ENCODE measurements at places on chromosomes 12 and 14.
A peak's percentile ranks its signal among the peaks of the same experiment; 100 is the strongest.

DNA sequence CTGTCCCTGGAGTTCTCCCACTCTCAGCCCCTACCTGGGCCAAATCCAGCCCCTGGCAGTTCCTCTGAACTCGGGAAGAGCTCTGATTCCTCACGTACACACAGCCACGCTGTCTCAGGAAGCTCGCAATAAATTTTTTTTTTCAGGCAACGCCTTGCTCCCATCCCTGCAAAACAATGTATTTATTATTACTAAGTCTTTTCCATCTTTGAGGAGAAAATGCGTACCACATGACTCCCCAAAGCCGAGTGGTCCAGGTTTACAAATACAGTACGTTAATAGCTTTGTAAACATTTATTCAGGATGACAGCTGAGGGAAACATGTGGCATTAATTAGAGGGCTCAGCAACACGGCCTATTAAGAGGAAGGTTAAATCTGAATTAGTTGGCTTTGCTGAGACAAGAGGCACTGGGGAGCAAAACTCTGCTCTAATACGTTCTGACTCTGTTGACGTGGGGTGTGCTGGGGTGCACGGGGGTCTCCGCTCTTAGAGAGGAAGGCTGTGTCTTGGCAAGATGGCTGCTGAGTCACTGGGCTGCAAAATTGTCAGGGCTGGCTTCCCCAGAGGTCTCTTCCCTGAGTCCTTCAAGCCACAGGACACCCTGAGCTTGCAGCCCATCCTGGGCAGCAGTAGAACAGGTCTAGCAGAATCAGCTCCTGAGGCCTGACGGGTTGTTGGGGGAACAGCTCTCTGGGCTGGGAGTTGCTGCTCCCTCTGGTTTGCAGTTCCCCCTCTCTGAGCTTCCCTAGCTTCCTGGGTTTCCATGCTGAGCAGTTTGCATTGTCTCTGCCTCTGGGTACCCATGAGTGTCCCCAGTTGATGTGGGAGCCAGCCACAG, 185.2 kb upstream of the TBX3 start:
- no peak for DNase-seq

GRCh38 chr12:110677206-110677911, 11.6 kb downstream of the HVCN1 start:
- DNase-seq, result no peak

DNA sequence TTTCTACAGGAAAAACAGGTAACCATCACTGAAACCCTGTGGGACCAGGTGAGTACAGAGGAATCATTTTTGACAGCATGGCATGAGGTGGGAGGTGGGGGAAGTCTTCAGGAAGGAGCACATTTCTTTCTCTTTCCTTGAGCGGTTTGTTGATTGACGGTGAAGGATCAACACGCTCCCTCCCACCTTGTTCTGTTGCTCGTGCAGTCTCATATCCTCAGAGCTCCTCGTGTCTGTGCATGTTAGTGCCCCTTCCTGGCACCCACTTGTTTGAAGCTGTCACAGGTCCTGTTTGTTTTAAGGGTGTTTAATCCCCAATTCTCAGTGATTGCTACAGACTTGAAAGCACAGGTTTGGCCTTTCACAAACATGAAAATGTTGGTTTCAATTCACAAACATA, 4.4 kb downstream of the C12orf54 start:
- no peak for DNase-seq

DNA sequence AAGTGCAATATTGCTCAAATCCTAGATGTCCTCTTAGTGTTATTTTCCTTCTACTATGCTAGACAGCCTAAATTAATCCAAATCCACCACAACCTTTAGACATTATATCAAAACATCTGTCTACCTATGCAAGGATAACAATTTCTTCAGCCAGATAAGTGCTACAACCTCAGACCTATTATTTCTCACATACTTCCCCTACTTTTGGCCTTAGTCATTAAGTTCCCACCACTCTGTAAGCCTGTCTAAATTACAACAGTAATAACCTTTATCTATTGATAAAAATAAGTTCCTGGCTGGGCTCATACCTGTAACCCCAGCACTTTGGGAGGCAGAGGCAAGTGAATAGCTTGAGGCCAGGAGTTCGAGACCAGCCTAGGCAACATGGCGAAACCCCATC, 74.0 kb downstream of the KIF21A start:
- DNase-seq, result no peak

DNA sequence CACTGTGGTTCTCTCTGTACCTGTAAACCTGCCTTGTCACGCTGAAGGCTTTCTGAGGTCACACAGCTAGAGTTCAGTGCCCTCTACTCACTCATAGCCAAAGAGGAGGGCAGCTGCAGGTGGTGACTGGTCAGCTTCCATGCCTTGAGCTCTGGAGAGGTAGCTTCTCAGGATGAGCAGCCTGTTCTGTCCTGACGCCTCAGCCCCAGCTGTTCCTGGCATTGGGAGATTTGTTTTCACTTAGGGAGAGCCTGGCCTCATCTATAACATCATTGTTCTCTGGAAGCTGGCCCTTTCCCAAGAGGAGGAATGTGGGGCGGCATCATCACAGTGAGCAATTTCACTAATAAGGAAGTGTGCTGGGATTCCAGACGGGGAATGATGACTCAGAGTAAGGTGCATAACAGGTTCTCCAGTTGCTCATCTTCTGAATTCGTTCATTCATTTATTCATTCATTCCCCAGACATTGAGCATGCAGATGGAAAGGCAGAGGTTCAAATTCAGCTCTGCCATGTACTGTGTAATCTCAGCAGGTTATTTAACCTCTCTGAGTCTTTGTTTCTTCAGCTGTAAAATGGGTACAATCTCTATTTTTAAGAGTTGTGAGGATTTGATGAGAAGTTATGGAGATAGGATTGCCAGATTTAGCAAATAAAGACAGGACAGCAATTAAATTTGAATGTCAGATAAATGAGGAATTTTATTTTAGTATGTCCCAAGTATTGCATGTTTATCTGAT, 255.8 kb upstream of the CRY1 start:
- DNase-seq, result no peak

- DNase-seq, result no peak
Measured at GRCh38 chr12:45732250-45732649, 2.7 kb downstream of the ARID2 start.

- DNase-seq, result no peak
Measured at GRCh38 chr12:121719926-121720414, 7.4 kb downstream of the TMEM120B start.

GRCh38 chr12:22396735-22397134, 62.2 kb upstream of the ST8SIA1 start:
- DNase-seq, result no peak

DNA sequence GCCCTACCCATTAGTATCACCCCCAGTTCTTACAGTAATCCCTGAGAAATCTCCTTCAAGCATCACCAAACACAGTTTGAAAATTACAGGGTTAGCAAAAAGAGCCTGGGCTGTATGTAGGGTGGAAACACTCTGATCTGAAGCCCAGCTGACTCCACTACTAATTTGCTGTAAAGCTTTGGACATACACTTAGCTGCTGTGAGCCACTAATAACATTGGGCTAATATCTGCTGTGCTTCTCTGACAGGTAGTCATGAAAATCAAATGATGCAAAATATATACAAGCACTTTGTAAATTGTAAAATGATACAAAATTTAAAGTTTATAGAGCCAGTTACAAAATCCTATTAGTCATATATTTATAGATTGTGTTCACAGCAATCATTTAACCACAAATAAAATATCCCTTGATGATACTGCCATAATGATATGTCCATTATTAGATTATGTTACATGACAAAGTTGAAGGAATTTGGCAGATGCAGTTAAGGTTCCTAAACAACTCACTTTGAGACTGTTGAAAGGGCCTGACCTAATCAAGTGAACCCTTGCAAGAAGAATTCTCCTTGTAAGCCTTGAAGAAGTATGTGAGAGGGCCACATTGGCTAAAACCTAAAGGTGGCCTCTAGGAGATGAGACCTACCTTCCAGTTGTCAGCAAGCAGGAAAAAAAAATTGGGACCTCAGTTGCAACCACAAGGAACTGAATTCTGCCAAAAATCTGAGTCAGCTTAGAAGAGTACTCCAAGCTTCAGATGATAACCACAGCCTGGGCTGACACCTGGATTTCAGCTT, 19.0 kb downstream of the TWF1 start:
- no peak for DNase-seq

GRCh38 chr12:110349096-110349495, 54.4 kb downstream of the ANAPC7 start:
- no peak for DNase-seq

GRCh38 chr12:113735131-113735530, 231.0 kb downstream of the RBM19 start:
- no peak for DNase-seq

DNA sequence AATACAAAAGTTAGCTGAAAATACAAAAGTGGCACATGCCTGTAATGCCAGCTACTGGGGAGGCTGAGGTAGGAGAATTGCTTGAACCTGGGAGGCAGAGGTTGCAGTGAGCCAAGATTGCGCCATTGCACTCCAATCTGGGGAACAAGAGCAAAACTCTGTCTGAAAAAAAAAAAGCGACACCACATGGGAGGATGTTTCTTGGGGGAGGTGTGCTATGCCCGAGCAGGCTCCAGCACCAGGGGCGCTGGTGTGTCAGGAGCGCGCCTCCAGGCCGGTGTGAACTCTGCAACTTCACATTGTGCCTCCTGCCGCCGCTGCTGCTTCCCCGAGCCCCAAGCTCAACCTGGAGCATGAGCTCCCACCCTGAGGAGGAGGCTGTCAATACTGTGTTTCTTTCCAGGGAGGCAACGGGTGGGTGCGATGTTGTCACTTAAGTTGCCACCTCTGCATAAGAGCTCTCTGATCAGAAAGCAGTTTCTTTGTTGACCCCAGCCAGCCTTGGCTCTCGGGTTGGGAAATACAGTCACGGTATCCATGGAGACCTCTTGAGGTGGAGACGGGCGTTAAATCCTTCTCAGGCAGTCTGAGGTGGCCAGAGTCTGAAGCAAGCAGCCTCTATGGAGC, 18.9 kb downstream of the DEGS2 start:
- no peak for DNase-seq

- no peak for DNase-seq
Measured at GRCh38 chr12:6230321-6231110, 30.3 kb downstream of the CD9 start.

- DNase-seq, result no peak
Measured at GRCh38 chr12:24555730-24556129, 393.2 kb downstream of the BCAT1 start.

- no peak for DNase-seq
Measured at GRCh38 chr12:129558036-129558435, 345.8 kb downstream of the TMEM132D start.

GRCh38 chr12:6778574-6779550, 6.5 kb downstream of the LAG3 start:
- DNase-seq, result peak; percentile 94

GRCh38 chr12:106841510-106842302, 67.2 kb downstream of the RIC8B start:
- DNase-seq, result peak; percentile 31

- DNase-seq, result no peak
Measured at GRCh38 chr12:7090222-7090998, 1.8 kb downstream of the C1R start.

GRCh38 chr12:66976526-66976925, 292.6 kb upstream of the CAND1 start:
- no peak for DNase-seq

- no peak for DNase-seq
Measured at GRCh38 chr14:22997676-22998323, 12.1 kb downstream of the C14orf93 start.

- DNase-seq, result no peak
Measured at GRCh38 chr12:113214895-113215400, 6.3 kb upstream of the TPCN1 start.

GRCh38 chr12:110337912-110338710, 57.1 kb downstream of the ATP2A2 start:
- no peak for DNase-seq
